ENCODE measurements at places on chromosomes 2 and 18. TPM values are rescaled to one million over a fixed set of nuclear protein-coding genes. Genes with fewer than 3 reads are reported as not detected.

Gene SLC23A3
- total RNA-seq: 1.3 TPM

Gene IL36RN
- total RNA-seq: not detected

- DNase-seq: no peak
These were observed 91.3 kb upstream of the RAB27B start for GRCh38 chr18:54736981-54737380.

DNA sequence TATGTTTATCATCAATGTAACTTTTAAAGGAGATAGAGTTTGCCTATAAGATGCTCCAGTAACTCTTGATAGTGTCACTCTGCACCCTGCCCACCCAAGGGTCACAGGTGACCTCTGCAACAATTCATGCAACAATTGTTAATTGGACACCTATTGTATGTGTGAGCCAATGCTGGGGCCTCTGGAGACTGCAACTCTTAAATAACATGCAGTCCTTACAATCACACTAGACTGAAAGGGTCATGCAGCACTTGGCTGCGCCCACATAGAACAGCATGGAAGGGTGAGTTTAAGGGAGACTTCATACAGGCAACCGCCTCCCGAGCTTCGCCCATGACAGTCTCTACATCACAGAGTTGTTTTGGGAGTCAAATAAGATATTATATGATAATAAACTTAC is 137.1 kb upstream of the TWIST2 start:
- no peak for DNase-seq
